Left ventricle myocardium superior (tissue), 1 donor: ENCODE measurements at places on chromosomes 3 and 15. TPM values are rescaled to one million over a fixed set of nuclear protein-coding genes. Genes with fewer than 3 reads are reported as not detected.

DNA sequence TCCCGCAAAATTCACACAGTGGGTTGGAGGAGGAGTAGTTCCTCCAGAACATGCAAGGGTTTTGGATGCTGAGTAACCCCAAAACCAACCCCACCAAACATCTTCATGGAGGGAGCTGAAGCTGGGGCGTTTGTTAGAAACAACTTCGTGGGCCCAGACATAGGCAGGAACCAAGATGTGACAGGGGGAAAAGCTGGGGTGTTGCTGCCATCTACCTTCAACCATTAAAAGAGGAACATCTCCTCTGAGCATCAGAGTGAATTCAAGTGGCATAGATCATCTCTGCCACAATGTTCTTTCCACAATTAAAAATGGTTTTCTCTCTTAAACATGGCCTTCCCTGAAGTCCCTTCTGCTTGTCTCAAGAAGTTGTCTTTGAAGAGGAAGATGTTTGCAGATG, 20.5 kb downstream of the SIDT1 start:
- no peak for DNase-seq

GRCh38 chr3:194937882-194938321, 252.2 kb downstream of the FAM43A start:
- no peak for DNase-seq

GRCh38 chr3:63576846-63577245, 75.6 kb upstream of the SNTN start:
- no peak for DNase-seq

GRCh38 chr15:90749754-90750153, 32.6 kb downstream of the BLM start:
- no peak for DNase-seq

DNA sequence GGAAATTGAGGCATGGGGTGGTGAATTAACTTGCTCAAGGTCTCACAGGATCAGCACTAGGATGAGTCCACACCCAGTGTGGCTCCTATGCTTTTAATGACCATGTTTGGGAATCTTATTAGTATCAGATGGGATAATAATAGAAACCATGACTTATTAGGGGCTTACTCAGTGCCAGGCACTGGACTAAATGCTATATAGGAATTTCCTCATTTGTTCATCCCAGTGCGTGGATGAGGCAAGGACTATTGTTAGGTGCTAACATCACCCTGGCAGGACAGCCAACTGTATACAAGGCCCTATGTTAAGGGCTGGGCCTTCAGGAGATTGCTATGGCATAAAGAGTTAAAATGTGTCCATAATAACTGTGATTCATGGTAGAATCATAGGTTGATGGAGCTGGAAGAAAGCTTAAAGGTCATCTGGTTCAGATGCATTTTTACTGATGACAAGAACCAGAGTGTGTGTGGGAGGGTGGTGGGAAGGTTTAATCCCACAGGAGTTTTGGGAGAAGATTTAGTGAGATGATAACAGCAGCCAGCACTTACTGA, 4.7 kb upstream of the FEM1B start:
- no peak for DNase-seq

GRCh38 chr15:60614028-60614427, 135.1 kb upstream of the ICE2 start:
- no peak for DNase-seq

DNA sequence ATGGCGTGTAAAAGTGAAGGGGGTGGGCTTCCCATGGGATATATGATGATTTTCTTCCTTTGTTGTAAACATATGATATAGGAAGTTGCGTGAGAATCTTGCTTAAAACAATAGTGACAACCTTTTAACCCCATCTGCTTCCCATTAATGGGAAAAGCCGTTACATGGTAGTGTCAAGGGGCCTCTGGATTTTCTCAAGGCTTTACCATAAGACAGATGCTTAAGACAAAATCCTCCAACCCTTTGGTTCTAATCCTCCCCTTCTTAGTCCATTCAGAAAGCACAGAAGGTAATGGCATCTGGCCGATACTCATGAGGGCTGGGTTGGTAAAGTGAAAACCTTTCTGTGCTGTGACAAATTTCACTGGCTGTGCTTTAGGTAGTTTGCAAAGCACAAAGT, 25.0 kb downstream of the DPH3 start:
- DNase-seq: no peak

- no peak for DNase-seq
Observed at GRCh38 chr3:155313300-155313699, 19.8 kb upstream of the STRIT1 start.

DNA sequence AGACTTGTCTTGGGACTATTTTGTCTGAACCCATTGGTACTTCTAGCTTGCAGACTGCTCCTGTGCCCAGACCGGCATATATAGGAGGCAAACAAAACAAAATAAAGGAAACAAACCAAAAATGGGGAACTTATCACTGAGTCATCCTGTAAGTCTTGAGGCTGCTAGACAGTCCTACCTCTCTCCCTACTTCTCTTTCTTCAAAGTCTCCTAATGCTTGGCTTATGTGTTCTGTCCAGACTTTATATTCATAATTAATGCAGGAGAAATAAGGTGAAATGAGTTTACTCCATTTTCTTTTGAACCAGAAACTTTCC, 266.2 kb downstream of the ZNF385D start:
- no peak for DNase-seq

DNA sequence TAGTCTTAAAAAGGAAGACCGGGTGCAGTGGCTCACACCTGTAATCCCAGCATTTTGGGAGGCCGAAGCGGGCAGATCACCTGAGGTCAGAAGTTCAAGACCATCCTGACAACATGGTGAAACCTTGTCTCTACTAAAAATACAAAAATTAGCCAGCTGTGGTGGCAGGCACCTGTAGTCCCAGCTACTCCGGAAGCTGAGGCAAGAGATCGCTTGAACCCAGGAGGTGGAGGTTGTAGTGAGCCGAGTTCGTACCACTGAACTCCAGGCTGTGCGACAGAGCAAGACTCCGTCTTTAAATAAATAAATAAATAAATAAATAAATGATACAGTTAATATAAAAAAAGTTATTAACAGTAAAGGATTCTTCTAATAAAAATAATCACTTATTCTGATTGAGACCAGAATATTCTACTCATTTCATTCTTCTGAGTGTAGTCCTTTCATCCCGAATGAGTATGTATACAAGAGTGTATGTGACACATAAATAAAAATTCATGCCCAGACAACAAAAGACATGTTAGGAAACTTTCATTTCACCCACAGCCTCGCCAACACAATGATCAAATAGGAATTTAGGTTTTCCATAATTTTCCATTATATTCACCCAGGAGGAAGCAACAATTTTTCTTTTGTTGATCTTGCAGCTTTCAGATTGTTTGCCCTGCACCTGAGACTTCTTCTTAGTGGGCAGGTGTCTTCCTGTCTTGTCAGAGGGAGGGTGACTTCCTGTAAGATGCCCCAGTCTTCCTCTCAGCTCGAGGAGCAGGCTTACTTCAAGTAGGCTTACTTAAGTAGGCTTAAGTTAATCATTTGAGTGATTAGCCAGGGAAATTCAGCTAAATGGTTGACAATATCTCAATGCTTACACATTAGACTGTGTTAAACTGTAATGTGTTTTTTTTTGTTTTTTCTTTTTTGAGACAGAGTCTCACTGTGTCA, 7.8 kb upstream of the NUP210 start:
- DNase-seq: no peak

- DNase-seq: peak; percentile 65
Observed at GRCh38 chr3:39569095-39569494, 101.6 kb downstream of the MOBP start.

DNA sequence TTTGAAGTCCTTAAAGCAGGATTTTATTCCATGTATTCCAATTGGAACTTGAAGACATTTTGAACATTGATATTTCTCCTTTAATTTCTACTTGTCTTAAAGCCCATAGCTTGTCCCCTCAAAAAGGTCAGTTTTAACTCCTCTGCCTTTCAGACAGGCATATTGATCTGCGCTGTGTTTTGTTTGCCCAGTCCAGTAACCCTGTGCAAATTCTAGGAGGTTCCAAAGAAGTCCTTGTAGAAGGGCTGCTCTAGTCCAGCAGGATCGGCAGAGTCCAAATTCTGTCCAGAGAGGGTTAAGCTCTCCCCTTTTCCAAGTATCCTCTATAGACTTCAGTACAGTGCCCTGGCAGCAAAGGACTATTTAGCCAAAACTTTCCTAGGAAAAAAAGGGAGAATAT, 105.6 kb upstream of the MANF start:
- no peak for DNase-seq

GRCh38 chr3:191721990-191722389, 261.0 kb downstream of the PYDC2 start:
- DNase-seq: no peak

- no peak for DNase-seq
Observed at GRCh38 chr15:83899670-83900069, 245.7 kb downstream of the ADAMTSL3 start.

DNA sequence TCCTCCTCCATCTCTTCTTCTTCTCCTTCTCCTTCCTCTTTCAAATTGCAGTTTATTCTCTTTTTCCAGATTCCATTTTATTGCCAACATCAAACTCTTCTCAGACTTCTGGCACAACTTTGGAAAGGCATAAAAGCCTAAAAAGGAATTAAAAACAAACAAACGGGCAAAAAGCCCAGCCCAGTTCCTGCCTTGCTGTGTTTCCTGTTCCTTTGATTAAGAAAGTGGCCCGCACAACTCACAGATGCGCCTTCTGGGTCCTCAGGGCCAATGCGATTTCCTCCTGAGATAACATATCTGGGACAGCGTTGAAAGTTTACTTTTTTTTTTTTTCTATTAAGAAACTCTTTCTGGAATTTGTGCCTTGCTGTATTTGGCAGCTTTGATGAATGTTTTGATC, 158.7 kb upstream of the UBE3A start:
- no peak for DNase-seq

DNA sequence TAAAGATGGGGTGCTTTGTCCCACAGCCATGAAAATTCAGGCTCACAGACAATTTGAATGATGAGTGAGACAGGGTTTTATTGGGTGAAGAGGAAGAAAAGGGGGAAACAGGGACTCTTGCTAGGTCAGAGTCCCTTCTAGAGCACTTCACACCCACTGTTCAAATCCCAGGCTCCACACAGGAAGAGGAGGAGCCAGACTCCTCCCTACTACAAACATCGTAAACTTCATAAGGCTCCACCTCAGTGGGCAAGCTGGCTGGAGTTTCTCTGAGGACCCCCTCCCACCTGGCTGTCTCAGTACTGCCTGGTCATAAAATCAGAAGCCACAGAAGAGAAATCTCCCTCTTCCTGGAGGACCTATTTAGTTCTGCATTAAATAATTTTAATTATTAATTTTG, 80.3 kb upstream of the KCNMB2 start:
- no peak for DNase-seq

The GAP43 gene
- 0.25 TPM for total RNA-seq

The CHL1 gene
- total RNA-seq: 19.0 TPM

The CLDN16 gene
- not detected for total RNA-seq

The GCNT3 gene
- total RNA-seq: not detected

The TRNT1 gene
- 12.6 TPM for total RNA-seq

The APH1B gene
- total RNA-seq: 5.6 TPM

The IL20RB gene
- total RNA-seq: 0.12 TPM
